NCI-H1105 (cell line): ENCODE measurements at places on chromosomes 1 and 21.

DNA sequence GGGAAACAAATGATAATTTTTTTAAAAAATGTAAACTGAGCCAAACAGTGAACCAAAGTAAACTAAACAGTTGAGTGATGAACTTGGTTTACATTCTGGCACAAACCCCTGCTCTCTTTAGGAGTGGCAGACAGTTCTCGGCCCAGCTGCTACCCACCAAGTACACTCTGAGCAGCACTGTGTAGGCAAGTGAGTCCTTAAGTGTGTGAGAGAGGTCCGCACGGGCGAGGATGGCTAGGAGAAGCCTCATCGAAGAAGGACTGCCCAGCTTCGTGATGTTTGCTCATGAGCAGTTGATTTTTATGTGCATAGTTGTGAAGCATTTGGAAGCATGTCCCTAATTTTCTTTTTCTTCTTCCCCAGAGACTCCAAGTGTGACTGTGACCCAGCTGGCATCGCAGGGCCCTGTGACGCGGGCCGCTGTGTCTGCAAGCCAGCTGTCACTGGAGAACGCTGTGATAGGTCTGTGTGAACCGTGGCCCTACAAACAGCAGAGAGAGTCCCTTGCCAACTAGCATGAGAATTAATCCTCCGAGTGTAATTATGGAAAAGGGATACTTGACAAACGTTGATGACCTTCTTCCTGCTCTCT lies 32.1 kb downstream of the LAMC2 start:
- DNase-seq, result peak; percentile 67

DNA sequence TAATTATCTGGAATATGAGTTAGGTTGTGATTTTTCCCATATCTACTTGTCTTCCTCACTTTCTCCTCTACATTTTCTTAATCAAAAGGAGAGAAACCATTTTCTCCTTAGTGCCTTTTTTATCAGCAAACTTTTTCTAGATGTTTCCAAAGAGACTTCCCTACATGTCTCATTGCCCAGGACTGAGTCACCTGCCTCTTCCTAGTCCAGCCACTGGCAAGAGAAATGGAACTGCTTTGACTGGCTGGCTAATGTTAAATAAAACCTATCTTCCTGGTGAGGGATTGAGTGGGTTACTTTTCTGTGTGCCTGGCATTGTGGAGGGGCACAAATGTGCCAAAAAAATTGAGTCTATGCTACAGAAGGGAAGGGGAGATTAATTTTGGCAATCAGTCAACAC lies 52.1 kb upstream of the CD5L start:
- no peak for DNase-seq

DNA sequence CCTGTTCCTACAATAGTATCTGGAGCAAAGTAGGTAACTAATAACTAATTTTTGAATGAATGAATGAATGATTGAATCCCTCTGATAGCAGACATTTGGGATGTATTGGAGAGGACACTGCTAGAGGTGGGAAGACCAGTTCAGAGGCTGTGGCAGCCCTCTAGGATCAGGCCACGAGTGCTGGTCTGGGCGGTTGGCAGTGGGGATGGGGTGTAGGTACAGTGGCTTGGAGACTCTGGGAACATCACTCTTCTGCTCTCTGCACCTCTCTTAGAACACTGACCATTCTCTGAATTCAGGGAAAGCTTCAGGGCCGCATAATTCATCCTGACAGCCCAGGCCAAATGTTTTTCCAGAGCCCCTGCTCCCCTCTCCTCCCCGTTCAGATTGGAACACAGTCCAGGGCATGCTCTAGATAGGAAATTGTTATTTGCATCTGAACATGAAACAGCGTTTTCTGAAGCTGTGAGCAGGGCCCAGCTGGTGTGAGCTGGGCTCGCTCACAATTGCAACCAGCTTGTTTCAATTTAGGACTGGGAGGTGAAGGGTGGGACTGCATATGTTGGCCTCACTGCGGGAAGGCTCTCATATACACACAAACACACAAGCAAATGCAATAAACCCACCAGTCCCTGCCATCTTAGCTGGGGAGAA lies 253.1 kb upstream of the USP24 start:
- no peak for DNase-seq

DNA sequence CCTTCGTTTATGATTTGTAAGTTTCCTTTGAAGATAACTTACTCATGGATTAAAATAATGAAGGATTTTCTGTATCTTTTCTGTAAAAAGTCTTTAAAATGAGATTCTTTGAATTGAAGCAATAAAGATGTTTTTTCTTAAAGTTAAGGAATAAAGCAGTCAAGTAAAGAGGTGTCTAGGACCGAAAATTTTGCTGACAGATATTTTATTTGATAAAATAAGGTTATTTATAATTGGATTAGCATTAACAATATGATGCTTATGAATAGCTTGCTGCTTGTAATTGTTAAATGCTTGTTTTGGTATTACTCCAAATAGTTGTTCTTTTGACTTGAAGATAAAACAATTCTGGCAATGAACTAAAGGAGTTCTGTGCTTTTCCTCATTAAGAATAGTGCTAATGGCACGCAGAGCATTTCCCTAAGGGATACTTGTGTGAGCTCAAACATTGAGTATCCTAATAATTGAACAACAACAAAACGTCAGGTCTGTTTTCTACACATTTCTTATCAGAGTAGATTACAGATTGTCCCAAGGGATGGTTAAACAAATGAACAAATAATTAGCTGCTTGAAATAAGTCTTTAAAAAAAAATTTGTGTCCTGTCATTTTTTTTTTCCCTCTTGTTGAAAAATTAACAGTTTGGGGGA lies 16.6 kb downstream of the TSNAX start:
- DNase-seq, result no peak

GRCh38 chr1:46175243-46175642 lies 356 bp downstream of the TSPAN1 start:
- DNase-seq, result no peak

- DNase-seq, result no peak
Measured at GRCh38 chr1:67135354-67135753, 584 bp upstream of the C1orf141 start.

DNA sequence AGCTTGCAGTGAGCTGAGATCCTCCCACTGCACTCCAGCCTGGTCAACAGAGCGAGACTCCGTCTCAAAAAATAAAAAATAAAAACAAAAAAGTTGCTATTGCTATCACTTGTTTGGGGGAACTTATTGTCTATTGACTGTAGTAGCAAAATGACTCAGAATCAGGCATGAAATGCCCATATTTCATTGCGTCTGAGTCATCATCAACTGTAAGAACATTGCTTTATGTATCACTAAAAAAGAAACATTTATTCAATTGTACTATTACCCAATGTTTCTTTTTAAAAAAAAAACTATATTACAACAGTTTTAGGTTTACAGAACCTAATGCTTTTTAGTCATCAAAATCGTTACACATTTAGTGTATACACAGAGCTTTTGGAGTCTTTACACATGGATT lies 91.0 kb upstream of the FMN2 start:
- no peak for DNase-seq

GRCh38 chr1:84245563-84245962 lies 55.9 kb upstream of the SAMD13 start:
- DNase-seq, result no peak

DNA sequence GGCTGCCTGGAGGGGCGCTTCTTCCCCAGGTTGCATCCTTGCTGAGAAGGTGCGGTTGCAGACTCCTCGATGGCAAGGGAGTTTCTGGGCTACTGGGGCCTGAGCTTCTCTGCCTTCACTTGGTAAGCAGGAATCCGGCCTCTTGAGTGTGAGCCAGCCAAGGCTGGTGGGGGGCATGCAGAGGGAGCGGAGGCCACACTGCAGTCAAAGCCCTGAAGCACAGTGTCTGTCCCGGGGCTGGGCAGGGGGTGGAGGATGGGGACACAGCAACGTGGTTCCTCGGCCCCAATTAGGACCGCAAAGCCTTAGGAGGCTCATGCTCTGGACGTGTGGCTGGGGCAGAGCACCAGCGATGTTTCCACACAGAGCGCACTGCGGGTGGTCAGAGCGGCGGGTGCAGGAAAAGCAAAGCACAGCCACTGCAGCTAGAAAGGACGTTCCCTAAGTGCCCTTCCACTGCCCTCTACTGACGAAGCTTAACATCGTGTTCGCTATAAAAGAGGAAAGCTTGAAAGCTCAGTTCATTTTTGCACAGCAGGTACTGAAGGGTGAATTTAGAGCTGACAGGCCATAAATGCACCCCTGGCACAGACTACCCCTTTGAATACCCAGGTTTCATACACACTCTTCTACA lies 60.7 kb upstream of the COG2 start:
- DNase-seq, result no peak

GRCh38 chr1:211257826-211258225 lies 1.3 kb upstream of the RCOR3 start:
- no peak for DNase-seq

DNA sequence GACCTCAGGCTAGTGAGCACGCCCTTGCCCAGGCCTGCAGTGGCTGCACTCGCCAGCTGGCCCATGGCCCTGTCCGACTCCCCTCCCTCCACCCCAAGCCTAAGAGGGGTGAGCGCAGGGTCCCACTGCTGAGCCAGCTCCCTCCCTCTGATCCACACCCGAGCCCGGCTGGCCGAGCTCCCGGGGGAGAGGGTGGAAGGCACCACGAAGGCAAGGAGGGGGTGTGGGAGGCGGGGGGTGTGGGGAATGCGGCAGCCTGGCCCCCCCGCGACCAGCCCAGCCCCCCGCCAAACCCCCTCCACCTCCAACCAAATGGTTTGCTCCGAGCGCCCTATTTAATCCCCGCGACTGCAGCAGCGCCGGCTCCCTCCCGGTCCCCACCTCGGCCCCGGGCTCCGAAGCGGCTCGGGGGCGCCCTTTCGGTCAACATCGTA lies at the start of gene CADM3:
TSS of gene CADM3 (plus strand) at position 362 of the 434 bp plus-strand sequence. CDS start 151 bp downstream, outside the sequence.
- peak; percentile 74 for DNase-seq

DNA sequence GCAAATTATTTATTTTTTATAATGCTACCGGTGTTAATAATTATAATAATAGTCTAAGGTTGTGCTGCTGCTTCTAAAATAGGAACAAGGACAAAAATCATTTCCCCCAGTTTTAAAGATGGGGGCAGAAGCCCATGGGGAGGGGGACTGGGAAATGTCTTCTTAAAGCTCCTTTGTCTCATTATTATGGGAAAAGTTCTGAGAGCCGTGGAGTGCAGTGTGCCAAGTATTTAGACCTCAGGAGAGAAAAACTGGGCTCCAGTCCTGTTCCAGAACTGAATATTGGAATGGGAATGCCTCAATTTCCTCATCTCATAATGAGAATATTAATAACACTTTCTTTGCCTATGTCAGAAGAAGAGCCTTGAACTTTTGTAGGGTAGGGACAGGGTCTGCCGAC lies 40.9 kb upstream of the ATF3 start:
- no peak for DNase-seq

- no peak for DNase-seq
Measured at GRCh38 chr1:163230827-163231226, 28.1 kb upstream of the RGS5 start.

DNA sequence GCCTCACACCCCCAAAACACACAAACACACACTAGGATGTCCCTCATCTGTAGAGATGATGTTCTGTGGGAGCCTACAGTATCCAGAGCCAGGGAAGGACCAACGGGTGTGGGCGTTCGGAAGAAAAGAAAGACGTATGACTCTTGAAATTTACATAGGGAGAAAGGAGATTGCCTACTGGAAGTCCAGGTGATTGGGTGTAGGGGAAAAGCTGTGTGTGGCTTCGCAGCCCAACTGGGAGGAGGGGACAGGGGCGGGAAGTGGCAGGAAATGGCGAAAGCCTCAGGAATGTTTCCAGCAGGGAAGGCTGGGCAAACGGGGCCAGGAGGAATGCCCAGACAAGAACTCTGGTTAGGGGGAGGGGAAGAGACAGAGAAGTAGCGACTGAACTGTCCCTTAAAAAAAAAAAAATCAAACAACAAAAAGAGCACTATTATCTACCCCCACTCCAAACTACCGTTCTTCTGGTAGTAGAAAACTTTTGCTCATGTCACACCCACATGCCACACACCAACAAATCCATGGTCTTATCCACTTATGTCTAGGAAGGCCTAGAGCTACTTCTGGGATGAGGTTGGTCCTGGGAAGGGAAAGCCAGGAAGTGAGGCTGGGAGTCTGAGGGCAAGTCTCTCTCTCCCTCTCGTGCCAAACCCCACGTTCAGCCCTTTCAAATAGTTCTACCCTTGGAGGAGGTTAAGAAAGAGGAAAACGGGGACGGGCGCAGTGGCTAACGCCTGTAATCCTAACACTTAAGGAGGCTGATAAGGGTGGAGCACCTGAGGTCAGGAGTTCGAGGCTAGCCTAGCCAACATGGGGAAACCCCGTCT lies 1.8 kb upstream of the CKS1B start:
- DNase-seq, result no peak

DNA sequence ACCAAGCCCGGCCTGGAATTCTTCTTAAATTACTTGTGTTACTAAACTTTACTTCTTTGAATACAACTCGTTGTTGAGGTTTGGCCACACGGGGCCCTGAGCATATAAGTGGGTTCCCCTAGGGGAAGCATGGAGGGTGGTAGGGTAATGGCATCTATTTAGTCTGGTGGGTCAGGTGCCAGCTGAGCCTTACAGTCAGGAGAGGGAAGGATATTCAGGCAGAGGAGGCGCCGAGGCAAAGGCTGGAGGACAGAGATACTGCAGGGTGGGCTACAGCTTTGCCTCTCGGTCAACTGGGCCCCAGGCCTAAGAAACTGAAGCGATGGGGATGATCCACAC lies 424 bp upstream of the NECAP2 start:
- DNase-seq, result peak; percentile 57

DNA sequence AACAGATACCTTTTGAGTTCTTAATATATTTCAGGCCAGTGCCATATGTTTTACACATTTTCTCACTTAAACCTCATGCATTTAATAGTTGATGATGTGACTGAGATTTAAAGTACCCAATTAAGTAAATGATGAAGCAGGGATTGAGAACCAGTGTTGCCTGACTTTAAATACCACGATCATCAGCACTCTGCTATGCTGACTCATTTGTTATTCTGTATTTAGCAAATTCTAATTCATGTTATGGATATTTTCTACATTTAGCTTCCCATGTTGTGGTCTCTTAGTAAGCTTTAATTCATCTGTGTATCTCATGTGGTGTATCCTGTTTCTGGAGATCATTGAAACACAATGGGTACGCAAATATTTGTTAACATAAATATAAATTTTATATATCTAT lies 363.0 kb downstream of the PTBP2 start:
- no peak for DNase-seq

GRCh38 chr1:78255846-78256245 lies 210.1 kb downstream of the GIPC2 start:
- DNase-seq, result no peak

DNA sequence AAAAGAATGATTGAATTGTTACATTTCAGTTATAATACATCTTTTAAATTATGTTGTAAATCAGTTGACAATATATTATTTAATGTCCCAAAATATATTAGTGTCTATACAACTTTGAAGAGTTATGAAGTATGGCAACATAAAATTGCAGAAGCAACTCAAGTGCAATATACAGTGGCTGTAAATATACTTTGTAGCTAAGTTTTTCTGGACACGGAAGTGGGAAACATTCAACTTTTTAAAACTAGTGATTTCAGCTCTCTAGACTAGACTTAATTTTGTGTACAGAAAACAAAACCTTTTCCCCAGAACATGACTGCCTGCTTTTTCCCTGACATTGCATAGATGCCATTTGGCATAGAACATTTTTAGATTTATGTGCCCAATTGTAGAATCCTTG lies 29.5 kb upstream of the ABCG1 start:
- no peak for DNase-seq
